Caco-2 (cell line): ENCODE measurements at places on chromosomes 5 and 9. TPM values are rescaled to one million over a fixed set of nuclear protein-coding genes. Genes with fewer than 3 reads are reported as not detected.

TMOD1 gene
- total RNA-seq: 1.00 and 1.1 TPM in 2 replicates

F2R gene
- total RNA-seq: 6.3 and 7.8 TPM in 2 replicates

TAF11L10 gene
- total RNA-seq: not detected in 2 replicates

SLC22A4 gene
- 1.5 and 1.7 TPM in 2 replicates for total RNA-seq

PCDHGC5 gene
- total RNA-seq: 0.21 and 0.25 TPM in 2 replicates

ERAP2 gene
- 3.9 and 4.5 TPM in 2 replicates for total RNA-seq

IFNB1 gene
- total RNA-seq: not detected in 2 replicates

RAPGEF1 gene
- total RNA-seq: 71.5 and 75.4 TPM in 2 replicates

DOK3 gene
- total RNA-seq: 7.9 and 10.1 TPM in 2 replicates

UNC13B gene
- total RNA-seq: 19.7 and 20.8 TPM in 2 replicates

PAEP gene
- not detected in 2 replicates for total RNA-seq

PCDHA13 gene
- total RNA-seq: not detected in 2 replicates

FLT4 gene
- not detected in 2 replicates for total RNA-seq

FCN1 gene
- not detected in 2 replicates for total RNA-seq

IRGM gene
- 0.19 and 0.29 TPM in 2 replicates for total RNA-seq

WHRN gene
- total RNA-seq: 1.4 and 1.6 TPM in 2 replicates

PCDH12 gene
- total RNA-seq: not detected in 2 replicates

DBH gene
- total RNA-seq: not detected in 2 replicates

TNFSF8 gene
- total RNA-seq: 0.20 TPM in 1 of 2 replicates, not detected in the other

ARSI gene
- total RNA-seq: 0.52 and 0.65 TPM in 2 replicates

HTR4 gene
- not detected in 2 replicates for total RNA-seq
